ENCODE measurements at places on chromosomes 1 and 21. TPM values are rescaled to one million over a fixed set of nuclear protein-coding genes. Genes with fewer than 3 reads are reported as not detected.
A peak's percentile ranks its signal among the peaks of the same experiment; 100 is the strongest.

MYCBP gene
- 34.9 TPM for polyA plus RNA-seq

ENAH gene
- 71.9 TPM for polyA plus RNA-seq

BSND gene
- polyA plus RNA-seq, result 5.0 TPM

FMO5 gene
- polyA plus RNA-seq, result 5.6 TPM

ZNF593OS gene
- 1.2 TPM for polyA plus RNA-seq

HFM1 gene
- polyA plus RNA-seq, result 9.5 TPM

PTPRF gene
- polyA plus RNA-seq, result 253 TPM

MED8 gene
- 40.9 TPM for polyA plus RNA-seq

HSD3B2 gene
- polyA plus RNA-seq, result 0.23 TPM

DNA sequence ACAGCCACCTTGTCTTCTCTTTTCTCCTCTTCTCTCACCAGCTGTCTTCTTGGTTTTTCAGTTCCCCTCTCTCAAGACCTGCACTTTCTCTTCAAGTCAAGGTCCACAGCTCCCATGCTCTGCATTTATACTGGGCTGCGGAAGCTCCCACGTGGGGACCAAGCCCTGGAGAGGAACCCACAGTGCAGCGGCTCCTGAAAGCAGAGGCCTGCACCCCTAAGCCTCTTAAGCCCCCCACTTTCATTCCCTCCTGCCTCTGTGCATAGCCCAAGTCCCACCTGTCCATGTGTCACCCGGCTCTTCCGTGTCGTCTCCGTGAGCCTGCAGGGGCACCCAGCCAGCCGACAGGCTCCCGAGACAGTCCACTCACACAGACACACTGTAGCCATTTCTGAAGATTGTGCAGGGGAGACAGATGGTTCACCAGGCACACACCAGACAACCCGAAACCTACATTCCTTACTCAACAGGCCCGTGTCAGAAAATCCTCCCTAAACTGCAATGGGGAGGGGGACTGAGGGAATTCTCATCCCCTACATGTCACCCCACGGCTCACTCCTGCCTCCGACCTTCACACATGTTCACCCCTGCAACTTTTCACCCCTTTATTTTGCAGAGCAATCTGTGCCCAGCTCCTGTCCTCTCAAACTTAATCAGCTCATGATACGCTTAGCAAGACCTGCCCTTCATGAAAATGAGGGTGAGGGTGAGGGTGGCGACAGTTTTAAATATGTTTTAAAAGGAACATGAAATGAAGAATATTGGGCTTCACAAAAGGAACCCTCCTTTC, 6.3 kb downstream of the MX2 start:
- no peak for DNase-seq

- no peak for DNase-seq
Measured at GRCh38 chr1:31108861-31109260, 43.3 kb upstream of the PUM1 start.

DNA sequence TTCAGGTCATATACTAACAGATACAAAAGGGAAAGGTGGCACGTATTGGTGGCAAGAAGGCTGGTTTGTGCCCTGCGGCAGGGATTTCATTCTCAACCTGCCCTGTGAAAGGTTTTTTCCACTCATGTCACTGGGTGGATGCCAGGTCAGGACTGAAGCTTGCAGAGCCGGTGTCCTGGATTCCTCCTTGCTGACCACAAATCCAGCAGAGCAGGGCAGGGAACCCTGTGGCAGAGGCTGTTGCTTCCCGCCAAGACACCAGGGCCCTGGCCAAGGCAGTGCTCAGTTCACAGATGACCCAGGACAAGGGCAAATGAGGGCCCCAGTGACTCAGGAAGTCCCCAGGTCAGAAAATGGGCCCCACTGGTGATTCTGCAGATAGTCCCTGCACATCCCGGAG, 16.4 kb downstream of the BSND start:
- no peak for DNase-seq

DNA sequence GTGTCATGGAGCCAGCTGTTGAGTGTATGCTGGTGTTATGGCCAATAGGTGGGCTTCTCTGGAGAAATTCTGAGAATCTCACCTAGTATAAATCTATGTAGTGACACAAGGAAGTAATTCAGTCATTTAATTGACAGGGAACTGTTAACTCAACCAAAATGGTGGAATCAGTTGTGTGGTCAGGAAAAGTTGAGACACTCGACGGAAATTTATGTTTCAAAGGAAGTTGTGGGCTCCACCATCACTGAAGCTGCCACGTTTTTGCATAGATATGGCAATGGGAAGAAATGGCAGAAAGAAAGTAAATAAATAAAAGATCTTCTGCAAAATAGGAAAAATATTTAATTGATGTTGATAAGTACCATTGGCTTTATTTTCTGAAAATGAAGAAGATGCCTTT, 84.5 kb downstream of the ATP6V1G3 start:
- DNase-seq, result no peak

DNA sequence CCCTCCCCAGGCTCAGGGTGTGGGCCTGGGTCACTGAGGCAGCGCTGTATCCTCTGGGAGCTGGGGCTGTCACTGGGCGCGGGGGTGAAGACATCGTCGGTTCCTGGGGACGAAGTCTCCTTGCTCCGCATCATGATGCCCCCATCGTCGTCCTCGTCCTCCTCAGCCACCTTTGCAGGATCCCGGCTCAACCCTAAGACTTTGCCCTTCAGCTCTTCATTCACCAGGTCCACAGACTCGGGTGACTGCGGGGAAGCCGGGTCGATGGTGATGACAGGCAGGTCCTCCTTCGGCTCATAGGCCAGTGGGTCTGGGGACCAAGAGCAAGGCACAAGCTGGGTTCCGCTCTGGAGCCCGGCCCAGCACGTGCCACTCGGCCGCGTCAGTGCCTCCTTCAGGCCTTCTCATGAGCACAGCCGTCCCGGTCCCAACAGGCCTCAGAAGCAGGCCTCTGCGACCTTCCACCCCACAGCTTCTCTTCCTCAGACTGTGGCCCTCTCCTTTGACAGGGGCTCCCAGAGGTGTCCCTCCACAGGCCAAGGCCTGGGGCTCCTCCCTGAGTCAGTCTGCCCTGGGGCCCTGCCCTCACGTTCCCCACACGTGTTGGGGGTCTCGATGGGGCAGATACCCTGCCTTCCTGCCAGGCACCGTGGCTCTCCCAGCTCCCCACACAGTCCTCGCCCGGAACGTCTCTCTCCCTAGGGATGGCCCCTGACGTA, 54.4 kb downstream of the SLC9A1 start:
- no peak for DNase-seq

DNA sequence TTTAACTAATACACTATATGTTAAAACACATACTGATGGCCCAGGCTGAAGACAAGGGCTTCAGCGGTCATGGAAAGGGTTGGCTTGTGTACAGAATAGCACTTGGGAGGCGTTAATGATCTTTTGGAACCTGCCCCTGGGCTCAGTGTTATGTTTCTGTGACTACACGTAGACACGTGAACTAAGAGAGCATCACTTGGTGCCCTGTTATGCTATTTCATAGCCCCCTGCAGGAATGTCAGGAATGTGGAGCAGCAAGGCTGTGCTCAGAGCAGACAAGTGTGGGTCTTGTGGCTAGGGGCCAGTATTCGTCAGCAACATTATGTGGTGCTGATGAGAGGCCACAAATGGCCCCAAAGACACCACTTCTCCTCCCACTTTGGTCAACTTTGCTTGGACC, 132.4 kb downstream of the MAP3K21 start:
- DNase-seq, result no peak

DNA sequence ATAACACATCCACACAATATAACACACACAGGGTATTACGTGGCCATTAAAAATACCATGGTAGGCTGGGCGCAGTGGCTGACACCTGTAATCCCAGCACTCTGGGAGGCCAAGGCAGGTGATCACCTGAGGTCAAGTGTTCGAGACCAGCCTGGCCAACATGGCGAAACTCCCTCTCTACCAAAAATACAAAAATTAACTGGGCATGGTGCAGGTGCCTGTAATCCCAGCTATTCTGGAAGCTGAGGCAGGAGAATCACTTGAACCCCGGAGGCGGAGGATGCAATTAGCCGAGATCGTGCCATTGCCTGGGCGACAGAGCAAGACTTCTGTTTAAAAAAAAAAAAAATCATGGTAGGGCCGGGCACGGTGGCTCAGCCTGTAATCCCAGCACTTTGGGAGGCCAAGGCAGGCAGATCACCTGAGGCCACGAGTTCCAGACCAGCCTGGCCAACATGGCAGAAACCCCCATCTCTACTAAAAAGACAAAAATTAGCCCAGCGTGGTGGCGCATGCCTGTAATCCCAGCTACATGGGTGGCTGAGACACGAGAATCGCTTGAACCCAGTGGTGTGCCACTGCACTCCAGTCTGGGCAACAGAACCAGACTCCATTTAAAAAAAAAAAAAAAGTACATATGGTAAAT, 24.1 kb upstream of the HPDL start:
- no peak for DNase-seq

- DNase-seq, result no peak
Measured at GRCh38 chr1:77831566-77831965, 52.1 kb downstream of the MIGA1 start.

- no peak for DNase-seq
Measured at GRCh38 chr1:43229826-43230780, 39.7 kb upstream of the TMEM125 start.

GRCh38 chr1:12136916-12137610, 29.7 kb upstream of the TNFRSF1B start:
- DNase-seq, result no peak

DNA sequence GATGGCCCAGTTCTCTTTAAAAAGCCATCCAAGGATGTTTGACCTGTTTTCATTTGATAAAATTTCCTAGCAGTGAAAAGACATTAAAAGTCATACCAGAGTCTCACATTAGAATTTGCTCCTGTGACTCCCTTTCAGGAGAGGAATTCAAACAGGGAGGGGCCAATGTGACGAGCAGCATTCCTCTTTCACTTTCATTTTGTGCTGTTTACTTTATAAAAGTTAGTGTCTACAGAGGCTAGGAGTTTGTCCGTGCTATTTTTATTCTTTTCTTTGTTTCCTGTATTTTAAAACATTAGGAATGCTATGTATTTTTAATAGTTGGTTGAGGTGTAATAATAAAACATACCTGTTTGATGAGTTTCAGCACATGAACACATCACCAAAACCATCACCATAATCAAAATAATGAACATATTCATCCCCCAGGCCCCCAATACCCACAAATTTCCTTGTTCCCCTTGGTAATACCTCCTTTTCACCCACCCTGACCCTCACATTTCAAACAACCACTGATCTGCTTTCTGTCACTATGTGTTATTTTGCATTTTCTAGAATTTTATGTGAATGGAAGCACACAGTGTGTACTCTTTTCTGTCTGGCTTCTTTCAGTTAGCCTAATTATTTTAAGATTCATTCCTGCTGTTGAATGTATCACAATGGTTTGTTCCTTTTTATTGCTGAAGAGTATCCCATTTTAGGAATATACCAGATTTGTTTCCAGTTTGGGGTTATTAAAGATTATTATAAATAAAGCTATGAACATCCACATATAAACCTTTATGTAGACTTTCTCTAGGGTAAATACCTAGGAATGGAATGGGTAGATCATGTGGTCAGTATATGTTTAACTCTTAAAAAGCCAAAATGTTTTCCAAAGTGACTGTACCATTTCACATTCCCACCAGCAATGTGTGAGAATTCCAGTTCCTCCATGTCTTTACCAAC, 129.5 kb downstream of the TENT5C start:
- no peak for DNase-seq

DNA sequence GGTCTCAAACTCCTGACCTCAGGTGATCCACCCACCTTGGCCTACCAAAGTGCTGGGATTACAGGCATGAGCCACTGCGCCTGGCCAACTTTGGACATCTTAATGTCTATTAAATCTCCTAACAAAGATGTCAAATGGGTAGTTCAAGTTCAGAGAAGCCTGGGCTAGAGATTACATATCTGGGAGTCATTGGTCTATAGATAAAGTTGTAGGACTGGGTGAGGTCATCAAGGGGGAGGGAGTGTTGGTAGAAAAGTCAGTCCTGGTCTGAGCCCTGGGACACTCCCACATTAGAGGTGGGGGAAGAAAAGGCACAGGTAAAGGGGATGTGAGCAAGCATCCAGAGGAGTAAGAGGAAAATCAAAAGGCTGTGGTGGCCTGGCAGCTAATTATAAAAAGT, 6.6 kb downstream of the UBIAD1 start:
- DNase-seq, result no peak

- DNase-seq, result no peak
Measured at GRCh38 chr1:169321539-169321938, 46.1 kb downstream of the NME7 start.

DNA sequence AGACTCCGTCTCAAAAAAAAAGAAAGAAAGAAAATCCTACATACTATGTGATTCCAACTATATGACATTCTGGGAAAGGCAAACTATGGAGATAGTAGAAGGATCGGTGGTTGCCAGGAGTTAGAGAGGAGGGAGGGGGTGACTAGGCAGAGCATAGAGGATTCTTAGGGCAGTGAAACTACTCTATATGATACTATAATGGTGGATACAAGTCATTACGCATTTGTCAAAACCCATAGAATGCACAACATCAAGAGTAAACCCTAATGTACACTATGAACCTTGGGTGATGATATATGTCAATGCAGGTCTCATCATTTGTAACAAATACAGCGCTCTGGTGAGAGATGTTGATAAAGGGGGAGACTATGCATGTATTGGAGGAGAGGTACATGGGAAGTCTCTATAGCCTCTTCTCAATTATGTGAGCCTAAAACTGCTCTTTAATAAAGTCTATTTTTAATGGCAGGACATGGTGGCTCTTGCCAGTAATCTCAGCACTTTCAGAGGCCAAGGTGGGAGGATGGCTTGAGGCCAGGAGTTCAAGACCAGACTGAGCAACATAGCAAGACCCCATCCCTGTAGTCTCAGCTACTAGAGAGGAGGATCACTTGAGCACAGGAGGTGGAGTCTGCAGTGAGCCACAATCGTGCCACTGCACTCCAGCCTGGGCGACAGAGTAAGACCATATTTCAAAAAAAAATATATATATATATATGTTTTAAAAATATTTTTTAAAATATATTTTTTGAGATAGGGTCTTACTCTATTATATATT, 17.0 kb downstream of the SLC2A5 start:
- DNase-seq, result no peak

- DNase-seq, result peak; percentile 62
Measured at GRCh38 chr1:119981986-119982815, 85.9 kb upstream of the ADAM30 start.

GRCh38 chr1:150180474-150180873, 30.8 kb downstream of the PLEKHO1 start:
- DNase-seq, result no peak

- DNase-seq, result no peak
Measured at GRCh38 chr1:245751726-245752470, 597.1 kb downstream of the KIF26B start.

- DNase-seq, result no peak
Measured at GRCh38 chr1:41591891-41592290, 107.4 kb upstream of the EDN2 start.

- no peak for DNase-seq
Measured at GRCh38 chr1:152244576-152245273, 20.7 kb upstream of the HRNR start.

GRCh38 chr1:12372761-12373160, 142.9 kb downstream of the VPS13D start:
- DNase-seq, result no peak
